ENCODE measurements at places on chromosomes 7 and 10.

DNA sequence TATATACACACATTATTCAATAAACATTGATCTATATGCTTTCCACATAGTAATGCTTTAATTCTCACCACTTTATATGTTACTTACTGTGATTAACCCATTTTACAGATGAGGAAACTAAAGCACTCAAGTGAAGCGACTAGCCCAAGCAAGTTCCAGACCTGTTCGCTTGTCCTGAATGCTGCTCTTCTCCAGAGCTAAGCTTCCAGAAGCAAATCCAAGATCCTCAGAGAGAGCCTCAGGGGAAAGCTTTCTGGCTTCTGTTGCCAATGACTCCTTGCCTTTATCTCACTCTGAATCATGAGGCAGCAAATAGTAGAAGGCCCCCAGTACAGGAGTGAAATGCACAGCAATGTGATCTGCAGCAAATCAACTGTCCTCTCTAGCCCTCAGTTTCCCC is 32.2 kb downstream of the XPNPEP1 start:
- DNase-seq, result no peak

DNA sequence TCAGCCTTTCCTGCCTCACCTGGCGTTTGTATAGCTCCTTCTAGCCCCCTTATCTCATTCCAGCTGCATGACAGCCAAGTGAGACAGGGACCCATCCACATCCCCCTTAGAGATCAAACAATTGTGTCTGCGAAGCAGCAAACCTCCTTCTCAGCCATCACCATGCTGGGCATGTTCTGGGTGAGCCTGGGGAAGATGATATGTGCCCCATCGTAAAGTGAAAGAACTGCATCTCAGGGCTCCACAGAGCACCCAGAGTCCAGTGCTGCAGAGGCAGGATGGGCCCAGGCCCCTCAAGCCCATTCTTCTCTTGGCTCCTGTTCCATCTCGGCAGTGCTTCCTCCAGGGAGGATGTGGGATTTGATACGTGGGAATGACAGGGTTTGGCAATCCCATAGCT is 43.2 kb downstream of the FIGNL1 start:
- DNase-seq, result no peak

DNA sequence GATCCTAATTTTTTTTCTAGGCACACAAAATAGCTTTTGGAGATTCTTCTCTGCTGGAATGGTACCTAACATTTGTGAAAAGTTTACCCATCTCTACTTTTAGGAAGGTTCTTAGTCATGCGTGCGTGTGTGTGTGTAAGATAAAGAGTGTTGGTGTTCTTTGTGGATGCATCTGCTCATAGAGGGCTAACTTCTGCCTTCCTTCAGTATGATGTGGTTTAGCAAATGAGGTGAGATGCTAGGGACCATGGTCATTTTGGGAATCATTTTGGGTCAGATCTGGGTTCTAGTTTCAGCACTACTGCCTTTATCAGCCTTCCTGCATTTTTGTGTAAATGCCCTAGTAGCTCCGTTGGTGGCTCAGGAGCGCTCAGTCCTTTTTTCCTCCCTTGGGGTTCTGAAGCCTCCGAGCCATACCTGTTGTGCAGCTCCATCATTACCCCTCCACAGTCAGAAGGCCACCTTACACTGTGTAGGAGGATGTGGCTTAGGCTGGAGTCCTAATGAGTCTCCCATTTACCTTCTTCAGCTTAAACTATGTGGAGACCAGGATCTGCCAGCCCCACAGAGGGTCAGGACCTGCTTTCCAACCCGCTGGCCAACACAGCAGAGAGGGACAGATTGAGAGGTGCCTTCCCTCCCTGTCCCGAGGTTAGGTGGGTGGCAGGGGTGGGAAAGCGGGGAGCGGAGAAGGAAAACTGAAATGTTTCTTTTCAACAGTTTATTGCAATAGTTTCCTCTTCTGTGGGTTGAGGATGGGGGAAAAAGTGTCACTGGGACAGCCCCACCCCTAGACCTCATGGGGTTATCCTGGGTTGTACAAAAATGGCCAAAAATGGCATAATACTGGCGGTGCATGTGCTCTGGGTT is 31.2 kb downstream of the TSPAN14 start:
- DNase-seq, result no peak

GRCh38 chr10:83647526-83647925 is 491.8 kb upstream of the GHITM start:
- DNase-seq, result no peak

GRCh38 chr10:76649723-76650127 is 987.9 kb downstream of the KCNMA1 start:
- no peak for DNase-seq

- no peak for DNase-seq
These were observed 29.8 kb downstream of the GSDME start for GRCh38 chr7:24727154-24728120.

GRCh38 chr10:60271319-60272040 is 118.2 kb downstream of the ANK3 start:
- no peak for DNase-seq

DNA sequence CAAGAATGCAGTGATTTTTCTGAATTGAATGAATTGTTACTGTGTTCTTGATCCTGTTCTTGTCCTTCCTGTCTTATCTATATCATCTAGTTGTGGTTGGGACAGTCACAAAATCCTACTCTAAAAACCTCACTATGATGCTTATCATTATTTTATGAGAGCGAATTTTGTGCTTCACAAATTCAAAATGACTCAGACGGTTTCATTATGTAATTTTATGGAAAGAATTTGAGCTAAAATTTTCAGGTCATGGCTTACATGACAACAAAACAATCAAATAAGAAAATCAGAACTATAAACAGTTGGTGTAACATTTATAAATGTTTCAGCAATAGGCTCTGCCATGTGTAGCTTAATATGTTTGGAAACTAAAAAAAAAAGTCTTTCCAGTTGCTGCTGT is 6.9 kb downstream of the PRKAR2B start:
- DNase-seq, result no peak

DNA sequence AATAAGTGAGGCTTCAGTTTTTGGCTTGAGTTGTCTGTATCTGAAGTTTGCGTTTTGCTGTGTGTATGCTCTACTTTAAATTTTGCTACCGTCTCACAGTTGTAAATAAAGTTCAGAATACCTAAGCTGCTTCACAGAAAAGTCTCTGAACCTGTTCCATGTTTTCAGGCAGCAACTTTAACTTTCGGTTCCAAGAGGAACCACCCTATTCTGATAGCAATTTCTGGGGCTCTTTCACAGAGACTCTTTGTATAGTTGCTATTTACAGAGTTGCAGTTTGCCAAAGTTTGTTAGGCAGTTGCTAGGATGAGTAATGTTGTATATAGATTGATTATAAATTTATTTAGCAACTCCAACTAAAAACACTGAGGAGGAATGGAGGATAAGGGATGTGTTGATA is 5.7 kb downstream of the FAM221A start:
- no peak for DNase-seq

DNA sequence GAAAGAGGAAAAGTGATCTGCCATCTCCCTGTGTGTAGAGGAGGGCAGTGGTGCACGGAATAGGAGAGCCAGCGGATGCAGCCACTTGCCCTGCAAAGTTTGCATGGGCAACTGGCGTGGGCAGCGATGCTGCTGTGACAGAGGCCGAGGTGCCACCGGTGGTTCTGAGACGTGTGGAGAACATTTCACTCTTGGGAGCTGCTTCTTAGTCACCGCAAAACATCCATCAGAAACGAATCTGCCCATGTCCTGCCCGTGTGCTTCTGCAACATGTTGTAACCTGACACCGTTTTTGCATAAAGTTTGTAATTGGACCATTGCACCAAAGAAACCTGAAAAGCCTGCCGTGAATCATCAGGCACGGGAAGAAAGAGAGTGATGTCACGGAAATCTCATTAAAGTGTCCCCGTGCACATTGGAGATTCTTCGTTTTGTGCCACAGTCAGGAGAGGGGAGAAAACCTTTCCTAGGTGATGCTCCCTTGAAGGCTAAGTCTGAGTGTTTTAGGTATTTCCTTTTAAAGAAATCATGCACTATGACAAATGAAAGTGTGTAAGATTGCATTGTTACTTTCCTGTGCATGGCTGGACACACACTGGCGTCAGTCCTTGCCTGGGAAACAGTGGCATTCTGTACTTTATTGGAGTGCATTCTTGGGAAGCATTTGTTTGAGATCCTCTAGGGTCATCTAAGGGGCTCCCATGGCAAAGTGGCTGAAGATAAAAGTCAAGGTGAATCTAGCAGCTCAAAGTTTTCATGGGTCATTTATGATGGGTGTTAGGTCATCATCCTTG is 302.6 kb downstream of the KLF6 start:
- DNase-seq, result no peak

DNA sequence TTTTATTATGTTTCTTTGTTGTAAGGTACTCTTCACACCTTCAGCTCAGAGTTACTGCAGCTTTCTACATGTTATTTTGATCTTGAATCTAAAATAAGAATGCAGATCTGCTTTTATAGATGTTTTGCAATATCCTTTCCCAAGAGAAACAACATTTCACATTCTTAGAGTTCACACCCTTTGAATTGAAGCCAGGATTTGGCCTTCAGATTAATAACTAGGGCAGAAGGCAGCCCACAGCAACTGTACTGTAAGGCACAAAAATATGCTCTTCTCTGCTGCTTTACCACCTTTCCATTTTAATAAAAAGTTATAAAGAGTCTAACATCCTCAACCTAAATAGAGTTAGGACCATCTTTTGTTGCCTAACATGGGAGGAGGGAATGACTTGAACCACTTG is 224.7 kb downstream of the LHFPL3 start:
- DNase-seq, result no peak

DNA sequence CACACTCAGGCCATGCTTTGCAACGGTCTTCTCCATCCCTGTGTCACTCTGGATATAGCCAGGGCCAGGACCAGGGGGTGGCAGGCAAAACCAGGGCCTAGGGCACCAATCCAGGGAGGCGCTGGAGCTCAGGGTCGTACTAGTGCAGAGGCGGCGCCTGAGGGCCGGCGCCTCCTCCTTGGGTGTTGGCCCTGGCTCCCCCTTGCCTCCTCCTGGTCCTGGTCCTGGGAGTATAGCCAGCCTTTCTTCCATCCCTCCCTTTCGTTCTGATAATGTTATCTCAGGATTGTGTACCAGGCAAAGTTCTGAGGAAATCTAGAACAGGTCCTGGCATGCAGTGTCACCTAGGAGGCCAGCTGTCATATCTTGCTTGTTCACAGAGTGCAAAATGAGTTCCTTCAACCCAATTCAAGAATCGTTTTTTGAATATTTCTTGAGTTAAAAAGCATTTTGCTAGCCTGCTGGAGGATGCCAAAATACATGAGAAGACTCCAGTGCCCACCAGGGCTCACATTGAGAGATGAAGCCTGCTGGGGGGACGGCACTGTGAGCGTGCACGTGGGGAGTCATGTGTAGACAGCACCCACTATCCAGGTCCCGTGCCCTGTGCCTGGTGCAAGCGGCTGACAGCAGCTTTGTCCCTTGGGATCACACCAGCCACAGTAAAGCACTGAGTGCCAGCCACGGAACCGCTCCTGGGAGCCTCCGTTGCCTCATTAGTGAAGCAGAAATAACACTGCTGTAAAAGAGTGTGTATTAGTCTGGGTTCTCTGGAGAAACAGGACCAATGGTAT is 106.9 kb upstream of the C7orf33 start:
- no peak for DNase-seq

GRCh38 chr10:32253276-32253675 is 93.7 kb downstream of the EPC1 start:
- no peak for DNase-seq

GRCh38 chr10:72611783-72612182 is 14.1 kb downstream of the MICU1 start:
- DNase-seq, result no peak

DNA sequence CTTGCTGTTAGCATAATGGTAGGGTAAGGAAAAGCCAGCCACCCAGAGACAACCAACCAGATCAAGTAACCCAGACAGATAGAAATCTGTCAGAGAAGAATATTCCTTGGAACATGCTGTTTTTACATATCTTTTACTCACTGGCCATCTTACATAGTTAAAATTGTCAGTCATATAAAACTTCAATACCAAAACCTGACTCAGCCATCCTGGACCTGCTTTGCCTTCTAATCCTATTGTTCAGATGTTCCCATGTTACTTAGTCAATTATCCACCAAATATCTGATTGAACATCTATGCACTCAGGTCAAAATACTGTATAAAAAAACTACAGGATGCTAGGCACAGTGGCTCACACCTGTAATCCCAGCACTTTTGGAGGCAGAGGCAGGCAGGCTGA is 466.5 kb upstream of the NRP1 start:
- no peak for DNase-seq

- DNase-seq, result no peak
These were observed 3.3 kb downstream of the SEMA3A start for GRCh38 chr7:84191261-84191660.
